Placental epithelial cell (primary cell): ENCODE measurements at places on chromosomes 1 and 21. TPM values are rescaled to one million over a fixed set of nuclear protein-coding genes. Genes with fewer than 3 reads are reported as not detected.

MT1HL1 gene
- total RNA-seq: not detected in 2 replicates

CYP4A11 gene
- not detected in 2 replicates for total RNA-seq

COL24A1 gene
- total RNA-seq: not detected in 2 replicates

KCNE1 gene
- under 0.01 TPM in 1 of 2 replicates, not detected in the other for total RNA-seq

MYOG gene
- total RNA-seq: not detected in 2 replicates

LDLRAD1 gene
- not detected in 2 replicates for total RNA-seq

UBR4 gene
- total RNA-seq: 116 and 131 TPM in 2 replicates

TOR1AIP1 gene
- total RNA-seq: 48.8 and 51.0 TPM in 2 replicates

PACC1 gene
- 4.7 and 6.2 TPM in 2 replicates for total RNA-seq

HPCAL4 gene
- not detected in 2 replicates for total RNA-seq

USH2A gene
- under 0.01 TPM in 1 of 2 replicates, not detected in the other for total RNA-seq

XCL1 gene
- not detected in 2 replicates for total RNA-seq

CHIA gene
- under 0.01 and 0.11 TPM in 2 replicates for total RNA-seq

PTPN7 gene
- total RNA-seq: not detected in 2 replicates

IFI44L gene
- total RNA-seq: under 0.01 and 0.11 TPM in 2 replicates

DCDC2B gene
- total RNA-seq: not detected in 2 replicates

PDPN gene
- 89.1 and 115 TPM in 2 replicates for total RNA-seq

ARHGAP30 gene
- 1.2 and 2.5 TPM in 2 replicates for total RNA-seq

ODF2L gene
- total RNA-seq: 48.7 and 61.7 TPM in 2 replicates

TP73 gene
- 0.39 and 0.98 TPM in 2 replicates for total RNA-seq

KCNT2 gene
- total RNA-seq: not detected in 2 replicates

NBPF6 gene
- not detected in 2 replicates for total RNA-seq

RNU1-1 gene
- under 0.01 TPM in 2 replicates for total RNA-seq

ZNF281 gene
- 13.0 and 17.1 TPM in 2 replicates for total RNA-seq

TMEM35B gene
- total RNA-seq: 13.0 and 15.9 TPM in 2 replicates

OR2L5 gene
- total RNA-seq: 0.11 TPM in 1 of 2 replicates, not detected in the other

CR1 gene
- total RNA-seq: not detected in 2 replicates

TAS1R3 gene
- total RNA-seq: 0.11 and 0.39 TPM in 2 replicates

C8B gene
- total RNA-seq: not detected in 2 replicates

USP33 gene
- total RNA-seq: 51.4 and 57.7 TPM in 2 replicates

APCS gene
- total RNA-seq: not detected in 2 replicates

LHX8 gene
- not detected in 2 replicates for total RNA-seq

LIN28A gene
- not detected in 2 replicates for total RNA-seq

TFAP2E gene
- total RNA-seq: 0.76 and 1.2 TPM in 2 replicates

GABPA gene
- 18.1 and 18.9 TPM in 2 replicates for total RNA-seq

CDA gene
- total RNA-seq: 2.7 and 15.2 TPM in 2 replicates

KRTAP19-4 gene
- total RNA-seq: not detected in 2 replicates

ZBTB8A gene
- 10.5 and 11.0 TPM in 2 replicates for total RNA-seq

ELAPOR1 gene
- 0.39 and 0.98 TPM in 2 replicates for total RNA-seq

SFN gene
- total RNA-seq: 146 and 266 TPM in 2 replicates

CHI3L1 gene
- total RNA-seq: 0.54 and 0.79 TPM in 2 replicates

SORT1 gene
- total RNA-seq: 37.7 and 96.7 TPM in 2 replicates

SPRR2B gene
- total RNA-seq: not detected in 2 replicates

ARHGEF2 gene
- 42.7 and 50.3 TPM in 2 replicates for total RNA-seq

HENMT1 gene
- 10.2 and 10.6 TPM in 2 replicates for total RNA-seq

FMO5 gene
- 0.98 and 2.4 TPM in 2 replicates for total RNA-seq

SLC22A15 gene
- 3.9 and 8.8 TPM in 2 replicates for total RNA-seq
